ENCODE measurements at places on chromosomes 2 and 18.
A peak's percentile ranks its signal among the peaks of the same experiment; 100 is the strongest.

- no peak for DNase-seq
These were observed 3.8 kb downstream of the CTIF start for GRCh38 chr18:48542513-48543181.

- DNase-seq = no peak
These were observed 125.0 kb downstream of the SETBP1 start for GRCh38 chr18:44805643-44806042.

GRCh38 chr2:220887876-220888275 is 684.2 kb downstream of the EPHA4 start:
- peak; percentile 28 for DNase-seq

DNA sequence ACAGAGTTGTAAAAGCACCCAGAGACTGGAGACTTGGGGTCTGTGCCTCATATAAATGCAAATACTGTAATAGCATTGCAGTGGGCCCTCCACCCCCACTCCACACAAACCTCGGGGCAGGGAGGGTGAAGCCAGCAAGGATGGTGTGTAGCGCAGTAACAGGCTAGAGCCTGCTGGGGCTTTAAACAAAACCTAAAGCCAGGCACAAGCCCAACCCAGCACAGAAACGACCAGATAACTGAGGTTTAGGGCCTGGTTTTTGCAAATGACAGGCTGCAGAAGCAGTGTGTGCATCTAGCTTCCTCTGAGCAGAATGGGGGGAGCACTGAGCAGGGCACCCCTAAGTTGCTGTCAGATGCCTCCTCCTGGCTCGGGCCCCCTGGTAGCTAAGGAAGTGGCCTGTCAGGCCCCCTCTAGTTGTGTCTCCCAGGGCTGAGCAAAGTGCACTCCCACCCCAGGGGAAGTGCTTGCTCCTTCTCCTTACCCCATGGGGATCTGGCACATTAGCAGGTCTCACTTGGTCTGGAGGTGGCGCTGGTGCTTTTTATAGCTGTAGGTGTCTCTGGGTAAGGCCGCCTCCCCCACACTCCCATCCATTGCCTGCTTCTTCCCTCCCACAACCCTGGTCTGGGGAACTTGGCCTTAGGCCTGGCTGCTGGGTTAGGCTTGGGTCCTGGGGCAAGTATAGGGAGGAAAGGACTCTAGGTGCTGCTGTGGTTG is 135.1 kb downstream of the CELF4 start:
- peak; percentile 78 for DNase-seq

- DNase-seq = no peak
These were observed 26.9 kb upstream of the CABYR start for GRCh38 chr18:24111936-24112335.

DNA sequence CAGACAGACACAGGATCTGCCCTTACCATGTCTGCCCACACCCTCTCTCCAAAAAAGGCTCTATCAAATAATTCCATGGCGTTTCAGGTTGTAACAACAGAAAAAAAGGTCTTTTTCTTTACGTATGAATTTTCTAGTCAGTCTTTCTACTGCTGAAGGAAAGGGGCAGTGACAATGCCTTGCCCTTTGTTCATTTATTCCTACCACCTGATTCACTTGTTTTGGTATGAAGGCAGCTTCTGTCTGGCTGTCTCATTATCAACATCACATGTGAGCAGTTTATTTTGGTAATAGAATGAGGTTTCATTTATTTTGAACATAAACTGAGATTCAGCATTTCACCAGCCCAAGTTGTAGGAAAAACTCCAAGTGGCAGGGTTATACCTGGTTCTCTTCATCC is 94.3 kb upstream of the KLF7 start:
- no peak for DNase-seq

DNA sequence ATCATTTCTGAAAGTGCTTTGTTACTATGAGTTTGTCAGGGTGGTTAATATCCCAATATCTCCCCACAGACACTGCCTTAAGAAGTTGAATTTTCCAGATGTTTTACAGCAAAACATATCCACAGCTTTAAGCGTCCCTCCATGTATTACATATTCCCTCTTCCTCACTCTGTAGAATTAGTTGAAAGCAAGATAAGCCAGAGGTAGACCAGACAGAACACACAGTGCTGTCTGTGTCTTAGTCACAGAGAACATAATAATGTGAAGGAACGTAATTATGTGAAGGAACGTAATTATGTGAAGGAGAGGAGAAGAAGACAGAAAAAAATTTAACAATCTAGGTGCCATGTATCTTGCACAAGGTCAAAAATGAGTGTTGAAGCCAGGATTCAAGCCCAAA is 81.9 kb upstream of the LRATD1 start:
- peak; percentile 21 for DNase-seq

GRCh38 chr2:72674982-72675915 is 150.6 kb downstream of the EXOC6B start:
- no peak for DNase-seq

DNA sequence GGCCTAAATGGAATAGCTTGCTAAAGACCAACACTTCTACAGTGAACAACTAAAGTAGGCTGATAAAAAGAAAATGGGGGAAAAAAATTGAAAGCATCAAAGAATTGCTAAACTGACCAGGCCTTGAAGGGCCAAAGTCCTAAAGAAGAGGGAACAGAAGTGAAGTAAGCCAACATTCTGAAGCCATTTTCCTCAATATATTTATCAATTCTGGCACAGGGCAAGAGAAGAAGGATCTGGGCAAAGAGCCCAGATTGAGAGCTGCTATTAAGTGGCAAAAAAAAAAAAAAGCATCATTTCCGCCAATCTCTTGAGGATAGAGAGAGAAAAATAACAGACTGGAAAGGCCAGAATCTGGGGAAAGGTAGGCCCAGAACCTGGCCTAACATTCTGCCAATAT is 25.7 kb downstream of the FANCL start:
- DNase-seq = no peak

DNA sequence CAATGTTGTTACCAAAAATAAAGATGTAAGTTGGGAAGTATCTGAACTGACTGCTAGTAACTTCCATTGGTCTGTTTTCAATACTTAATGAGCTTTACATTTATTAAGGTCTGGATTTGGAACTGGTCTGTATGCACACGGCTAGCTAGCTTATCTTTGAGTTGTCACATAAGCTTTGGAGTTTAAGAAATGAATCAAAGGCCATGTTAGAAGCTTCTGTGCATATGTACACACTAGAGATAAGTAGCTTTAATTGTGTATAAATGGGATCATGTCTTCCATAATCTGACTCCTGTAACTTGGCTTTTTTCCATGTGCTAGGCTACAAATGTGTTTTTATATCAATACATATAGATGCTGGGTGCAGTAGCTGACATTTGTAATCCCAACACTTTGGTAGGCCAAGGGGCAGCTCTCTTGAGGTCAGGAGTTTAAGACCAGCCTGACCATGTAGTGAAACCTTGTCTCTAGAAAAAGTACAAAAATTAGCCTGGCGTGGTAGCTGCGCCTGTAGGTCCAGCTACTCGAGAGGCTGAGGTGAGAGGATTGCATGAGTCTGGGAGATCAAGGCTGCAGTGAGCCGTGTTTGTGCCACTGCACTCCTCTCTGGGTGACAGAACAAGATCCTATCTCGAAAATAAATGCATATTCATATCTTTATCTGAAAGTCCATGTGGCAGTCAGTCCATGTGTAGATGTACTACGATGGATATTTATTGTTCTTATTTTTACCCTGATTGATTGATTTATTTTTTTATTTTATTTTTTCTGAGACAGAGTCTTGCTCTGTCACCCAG is 27.2 kb downstream of the ATIC start:
- no peak for DNase-seq

- DNase-seq = no peak
These were observed 12.4 kb downstream of the B4GALT6 start for GRCh38 chr18:31671951-31672350.

DNA sequence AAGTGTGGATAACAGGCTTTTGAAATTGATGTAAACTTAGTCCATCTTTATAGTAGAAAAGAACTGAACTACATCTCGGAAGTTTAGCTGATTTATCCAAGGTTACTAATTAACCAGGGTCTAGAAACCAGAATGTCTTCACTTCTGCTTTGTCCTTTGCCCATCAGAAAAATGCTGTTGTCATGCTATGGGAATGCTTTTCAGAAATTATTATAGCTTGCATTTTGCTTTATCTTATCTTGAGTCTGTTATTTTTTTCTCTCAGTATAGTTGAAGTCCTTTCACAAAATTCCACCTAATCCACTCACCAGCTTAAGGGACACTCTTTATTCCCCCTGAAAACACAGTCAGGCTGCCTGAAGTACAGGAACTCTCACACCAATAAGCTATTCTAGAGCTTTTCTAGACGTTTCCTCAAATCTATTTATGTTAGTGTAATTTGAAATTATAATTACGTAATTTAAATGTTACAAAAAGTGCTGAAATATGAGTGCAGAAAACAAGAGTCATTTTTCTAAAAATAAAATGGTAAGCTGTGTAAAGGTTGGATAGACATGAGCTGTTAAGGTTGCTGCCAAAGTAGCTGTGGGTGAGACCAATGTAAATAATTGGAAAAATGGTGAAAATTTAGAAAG is 456.3 kb downstream of the TGIF1 start:
- peak; percentile 59 for DNase-seq

DNA sequence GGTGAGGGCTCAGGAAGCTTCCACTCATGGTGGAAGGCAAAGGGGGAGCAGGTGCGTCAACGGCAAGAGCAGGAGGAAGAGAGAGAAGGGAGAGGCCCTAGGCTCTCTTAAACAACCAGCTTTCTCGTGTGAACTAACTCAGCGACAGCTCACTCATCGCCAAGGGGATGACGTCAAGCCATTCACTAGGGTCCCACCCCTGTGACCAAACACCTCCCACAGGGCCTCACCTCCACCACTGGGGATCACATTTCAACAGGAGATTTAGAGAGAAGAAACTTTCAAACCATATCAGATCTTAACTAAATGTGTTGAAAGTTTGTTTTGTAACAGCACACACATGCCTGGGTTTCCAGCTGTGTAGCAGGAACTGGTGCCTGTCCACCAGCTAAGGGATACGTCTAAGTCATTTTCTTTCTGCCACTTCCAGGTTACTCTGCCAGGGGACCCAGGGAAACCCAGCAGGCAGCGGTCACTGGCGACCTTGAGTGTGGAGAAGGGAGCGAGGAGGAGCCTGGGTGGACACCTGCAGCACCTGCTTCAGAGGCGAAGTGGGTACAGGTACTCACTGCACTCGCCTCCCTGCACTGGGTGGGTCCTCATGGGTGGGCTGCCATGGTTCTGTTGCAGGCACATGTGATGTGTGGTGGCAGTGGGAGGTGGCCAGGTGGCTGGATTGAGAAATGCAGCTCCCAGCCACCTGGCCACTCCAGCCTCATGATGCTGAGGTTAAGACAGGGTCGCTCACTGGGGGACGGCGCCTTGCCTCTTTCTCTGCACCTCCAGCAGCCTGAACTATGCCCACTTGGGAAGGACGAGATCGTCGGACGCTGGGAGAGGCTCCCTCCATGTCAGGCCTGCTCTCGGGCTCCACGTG is 8.4 kb upstream of the GPC1 start:
- peak; percentile 50 for DNase-seq

DNA sequence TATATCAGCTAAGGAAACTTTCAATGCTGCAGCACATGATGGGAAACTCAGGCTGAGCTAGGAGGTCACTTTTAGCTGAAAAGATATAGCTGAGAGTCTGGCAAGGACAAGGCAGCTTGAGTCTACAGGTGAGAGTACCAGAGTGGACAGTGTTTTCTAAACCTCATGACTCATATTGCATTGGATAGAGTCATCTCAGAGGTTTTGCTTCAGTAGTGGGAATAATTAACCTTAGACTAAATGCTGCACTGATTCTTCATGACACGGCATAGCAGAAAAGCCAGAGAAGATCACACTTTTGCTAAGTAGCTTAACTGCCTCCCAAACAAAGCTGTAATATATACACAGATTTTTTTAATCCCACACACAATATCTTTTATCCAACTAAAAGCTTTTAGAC is 865.0 kb upstream of the CDH2 start:
- no peak for DNase-seq

- no peak for DNase-seq
These were observed 194.0 kb downstream of the LRATD1 start for GRCh38 chr2:14826518-14826917.

DNA sequence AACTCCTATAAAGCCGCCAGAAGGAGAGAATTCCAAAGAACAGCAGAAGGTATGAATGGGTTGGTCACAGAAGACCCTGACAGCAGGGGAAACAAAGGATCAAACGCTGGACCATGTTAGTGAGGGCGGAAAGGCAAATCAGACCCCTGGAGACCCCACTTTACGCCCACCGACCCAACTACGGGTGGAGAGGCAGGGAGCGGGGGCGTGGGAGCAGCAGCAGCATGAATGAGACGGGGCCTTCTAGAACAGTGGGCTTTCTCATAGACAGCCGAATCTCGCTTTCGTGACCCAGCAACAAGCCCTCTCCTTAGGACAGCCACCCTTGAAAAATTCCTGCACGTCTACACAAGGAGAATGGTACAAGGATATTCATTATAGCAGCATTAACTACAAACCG is 191.0 kb downstream of the HDAC4 start:
- DNase-seq = no peak

- DNase-seq = no peak
These were observed 14.3 kb upstream of the ITPRID2 start for GRCh38 chr2:181877181-181877664.

GRCh38 chr2:13121096-13121495 is 404.4 kb downstream of the TRIB2 start:
- no peak for DNase-seq

DNA sequence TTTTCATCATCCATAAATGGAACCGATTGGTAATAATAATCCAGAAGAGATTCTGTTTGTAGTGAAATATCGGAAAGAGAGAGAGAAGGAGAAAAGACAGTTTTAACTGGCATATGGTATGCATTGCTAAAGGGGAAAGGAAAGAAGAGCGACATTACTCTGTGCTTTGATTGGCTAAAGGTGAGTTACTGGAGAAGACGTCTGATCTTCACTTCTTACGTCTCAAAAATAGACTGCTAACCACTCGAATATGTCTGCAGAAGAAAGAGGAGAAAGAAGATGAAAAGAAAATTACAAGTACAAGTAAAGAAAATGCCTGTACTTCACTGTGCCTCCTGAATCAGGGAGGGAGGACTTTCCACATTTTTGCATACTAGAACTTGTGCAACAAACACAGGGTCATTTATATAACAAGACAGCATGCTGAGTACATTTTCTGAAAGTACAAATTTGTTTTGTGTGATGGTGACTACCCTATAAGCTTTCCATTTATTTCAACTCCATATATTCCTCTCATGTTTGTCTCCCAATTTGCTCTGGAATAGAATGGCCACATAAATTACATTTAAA is 787.2 kb downstream of the RNF144A start:
- peak; percentile 8 for DNase-seq

DNA sequence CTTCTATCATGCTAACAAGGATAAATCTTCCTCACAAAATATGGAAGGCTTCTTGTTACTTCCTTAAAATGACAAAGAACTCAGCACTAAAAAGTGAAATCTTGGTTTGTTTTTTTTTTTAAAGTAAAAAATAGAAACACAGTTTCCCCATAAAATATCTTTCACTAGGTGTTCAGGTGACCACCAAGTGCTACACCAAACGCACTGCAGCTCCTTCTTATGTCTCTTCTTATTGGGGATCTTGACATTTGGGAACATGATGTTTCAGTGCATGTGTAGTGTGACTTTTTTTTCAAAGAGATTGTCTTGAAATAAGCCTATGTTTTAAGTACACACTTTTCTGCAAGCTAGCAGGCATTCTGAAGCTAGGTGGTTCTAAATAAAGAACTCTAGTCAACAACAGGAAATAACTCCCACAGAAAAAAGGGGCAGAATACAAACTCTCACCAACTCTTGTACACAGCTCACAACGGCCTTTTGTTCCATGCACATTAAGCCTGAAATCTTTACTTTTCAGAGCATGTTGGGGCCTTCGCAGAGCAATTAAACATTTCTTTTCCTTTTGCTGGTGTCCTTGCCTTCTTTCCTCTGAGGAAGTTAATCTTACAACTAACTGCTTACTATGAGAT is 13.2 kb upstream of the SERTAD2 start:
- no peak for DNase-seq

GRCh38 chr2:231680285-231680991 is 27.9 kb upstream of the PTMA start:
- peak; percentile 50 for DNase-seq

All from umbilical cord (tissue), 2 donors.